ENCODE measurements at places on chromosomes 12 and 14. TPM values are rescaled to one million over a fixed set of nuclear protein-coding genes. Genes with fewer than 3 reads are reported as not detected.

NINJ2 gene
- total RNA-seq, result 5.2 TPM

DPY19L2 gene
- 31.1 TPM for total RNA-seq

SP1 gene
- total RNA-seq, result 28.3 TPM

KLHL33 gene
- 0.67 TPM for total RNA-seq

RASSF9 gene
- 5.3 TPM for total RNA-seq

CPNE6 gene
- not detected for total RNA-seq

AHNAK2 gene
- 1.5 TPM for total RNA-seq

SLC38A6 gene
- total RNA-seq, result 3.0 TPM

CDCA3 gene
- 0.58 TPM for total RNA-seq

DEGS2 gene
- not detected for total RNA-seq

REP15 gene
- 5.0 TPM for total RNA-seq

RAB5B gene
- 112 TPM for total RNA-seq

SIX6 gene
- total RNA-seq, result not detected

LRP1 gene
- 69.0 TPM for total RNA-seq

ANO4 gene
- 0.12 TPM for total RNA-seq

- no peak for DNase-seq
These were observed 6.5 kb downstream of the NECAP1 start for GRCh38 chr12:8088574-8088973.

DNA sequence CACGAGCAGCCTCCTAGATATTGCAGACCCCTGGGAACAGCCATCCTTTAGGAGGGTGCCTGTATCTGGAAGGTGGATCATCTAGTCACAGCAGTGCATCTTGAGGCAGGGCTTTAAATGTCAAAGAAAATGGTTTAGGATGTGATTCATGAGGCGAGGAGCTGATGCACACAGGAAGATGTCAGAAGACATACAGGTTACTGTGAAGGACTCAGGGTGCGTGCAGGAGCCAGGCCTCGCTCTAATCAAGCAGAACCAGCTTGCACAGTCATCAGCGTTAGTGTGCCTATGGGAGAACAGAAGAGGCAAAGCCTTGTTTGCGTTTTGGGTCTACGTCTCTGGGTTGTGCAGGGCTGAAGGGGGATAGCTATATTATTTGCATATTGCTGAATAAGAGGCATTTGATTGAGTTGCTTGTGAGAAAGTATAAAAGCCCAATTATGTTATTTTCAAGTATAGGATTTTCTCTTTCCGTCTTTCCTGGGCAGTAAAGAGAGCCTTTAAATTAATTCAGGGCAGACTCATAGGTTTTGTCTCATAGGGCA, 77.3 kb upstream of the RPH3A start:
- no peak for DNase-seq

GRCh38 chr14:104512771-104513640, 66.6 kb upstream of the C14orf180 start:
- no peak for DNase-seq

DNA sequence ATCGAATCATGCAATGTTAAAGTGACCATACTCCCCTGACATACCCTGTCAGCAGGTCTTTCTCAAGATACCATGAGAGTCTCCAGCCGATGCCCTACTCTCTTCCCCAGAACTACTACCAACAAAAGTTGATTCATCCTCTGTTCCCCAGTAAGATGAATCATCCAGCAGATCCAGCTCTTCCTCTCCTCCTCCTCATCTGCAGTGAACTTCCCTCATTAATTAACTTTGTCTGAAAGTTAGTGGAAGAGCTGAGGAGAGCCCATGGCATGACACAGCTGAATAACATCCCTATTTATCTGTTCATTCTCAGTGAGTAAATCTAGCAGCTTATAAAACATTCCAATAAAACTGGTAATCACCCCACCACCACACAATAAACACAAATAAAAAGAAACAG, 213.4 kb downstream of the EGLN3 start:
- DNase-seq, result no peak

DNA sequence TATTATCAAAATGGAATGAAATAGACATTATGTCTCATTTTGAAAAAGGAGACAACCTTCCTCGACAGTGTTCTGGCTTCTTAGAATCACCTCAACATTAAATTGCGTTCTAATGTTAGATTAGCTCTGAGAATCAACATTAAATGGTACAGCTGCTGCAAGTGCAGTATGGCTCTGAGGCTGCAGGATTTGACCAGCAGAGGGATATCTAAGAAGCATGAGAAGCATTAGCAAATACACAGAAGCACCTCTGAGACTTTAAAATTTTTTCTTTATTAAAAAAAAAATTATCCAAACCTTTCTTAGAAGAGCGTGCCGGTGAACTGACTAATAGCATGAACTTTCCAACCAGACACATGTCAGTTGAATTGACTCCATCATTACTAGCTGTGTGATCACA, 253.4 kb upstream of the LRIG3 start:
- DNase-seq, result no peak

- no peak for DNase-seq
These were observed 13.9 kb upstream of the ERC1 start for GRCh38 chr12:977156-977555.

DNA sequence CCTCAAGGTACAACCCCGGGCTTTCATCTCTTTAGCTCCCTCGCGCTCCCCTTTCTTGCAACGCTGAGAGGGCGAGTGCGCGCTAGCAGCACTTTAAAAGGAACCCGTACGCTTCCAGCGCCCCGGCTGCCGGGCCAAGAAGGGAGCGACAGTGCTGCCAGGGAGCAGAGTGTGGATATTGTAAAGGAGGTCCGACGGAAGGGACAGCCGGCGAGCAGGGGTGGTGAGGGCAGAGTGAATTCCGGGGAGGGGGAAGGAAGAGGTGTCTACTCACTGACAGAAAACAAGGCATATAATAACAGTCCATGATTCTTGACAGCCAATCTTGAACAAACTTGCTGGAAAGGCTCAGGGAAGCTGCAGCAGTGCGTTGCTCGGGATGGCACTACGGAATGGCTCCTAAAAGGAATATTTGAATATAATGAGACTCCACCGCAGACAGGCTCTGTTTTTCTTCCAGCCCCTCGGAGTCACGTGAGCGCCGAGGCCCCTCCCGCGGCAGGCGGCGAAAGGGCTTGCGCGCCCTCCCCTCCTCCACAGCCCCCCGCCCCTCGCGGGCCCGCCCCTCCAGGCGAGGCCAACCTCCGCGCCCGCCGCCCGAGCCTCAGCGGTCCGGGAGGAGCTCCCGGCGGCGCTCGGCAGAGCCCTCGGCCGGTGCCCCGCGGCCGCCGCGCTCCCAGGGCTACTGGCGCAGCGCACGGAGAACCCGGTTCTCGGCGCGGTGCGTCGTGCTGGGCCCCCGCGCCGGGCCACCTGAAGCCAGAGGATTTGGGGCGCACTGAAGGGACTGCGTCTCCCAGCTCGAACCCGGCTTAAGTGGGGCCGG, 3.4 kb downstream of the BMP4 start:
- DNase-seq, result peak; percentile 92

GRCh38 chr12:46073321-46073720, 82.9 kb upstream of the SCAF11 start:
- no peak for DNase-seq

GRCh38 chr12:90622431-90622830, 332.5 kb downstream of the CCER1 start:
- no peak for DNase-seq

DNA sequence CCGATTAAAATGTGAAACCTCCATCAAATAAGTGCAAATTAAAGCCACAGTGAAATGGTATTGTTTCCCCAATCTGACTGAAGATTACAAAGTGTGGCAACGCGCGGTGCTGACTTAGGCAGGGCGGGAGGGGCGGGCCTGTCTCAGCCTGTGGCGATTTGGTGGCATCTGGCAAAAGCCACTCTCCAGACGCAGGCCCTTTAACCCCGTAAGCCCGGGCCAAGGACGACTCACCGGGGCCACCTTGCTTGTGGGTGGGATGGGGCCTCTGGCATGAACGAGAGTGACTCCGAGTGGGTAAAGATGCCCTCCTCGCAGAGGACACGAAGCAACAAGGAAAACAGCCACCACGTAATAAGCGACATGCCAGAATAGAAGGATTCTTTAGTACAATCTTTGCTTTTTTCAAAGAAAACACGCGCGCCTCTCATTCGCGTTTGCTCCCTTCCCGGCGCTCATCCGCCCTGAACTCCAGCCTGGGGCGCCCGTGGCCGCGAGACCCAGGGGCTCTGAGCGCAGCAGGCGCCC, 815 bp downstream of the DEGS2 start:
- no peak for DNase-seq

- DNase-seq, result no peak
These were observed 205.1 kb downstream of the PTPRO start for GRCh38 chr12:15527201-15528080.

- DNase-seq, result no peak
These were observed 2.7 kb downstream of the SDR9C7 start for GRCh38 chr12:56931474-56931978.

DNA sequence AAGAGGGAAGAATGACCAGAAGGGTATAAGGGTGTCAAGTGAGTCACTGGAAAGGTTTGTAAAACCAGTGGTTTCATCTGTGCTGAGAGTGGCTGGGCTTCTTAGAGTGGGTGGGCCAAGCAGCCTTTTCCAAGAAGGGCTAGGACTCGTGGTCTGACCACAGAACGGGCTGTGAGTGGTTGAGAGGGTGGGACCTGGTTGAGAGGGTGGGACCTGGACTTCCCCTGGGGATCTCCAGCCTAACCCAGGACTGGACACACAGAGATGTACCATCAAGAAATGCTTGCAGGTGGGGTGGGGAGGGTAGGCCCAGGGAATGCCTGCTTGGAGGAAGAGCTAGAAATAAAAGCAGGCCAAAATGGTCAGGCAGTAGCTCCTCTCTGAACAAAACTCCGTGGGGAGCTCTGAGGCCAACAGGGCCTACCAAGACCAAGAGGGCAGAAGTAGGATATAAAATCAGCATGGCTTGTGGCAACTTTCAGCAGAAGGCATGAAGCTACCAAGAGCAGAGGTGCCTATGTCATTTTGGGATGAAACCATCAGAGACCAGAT, 140.5 kb downstream of the FOXN3 start:
- DNase-seq, result no peak

GRCh38 chr14:20802341-20803084, at the start of gene RNASE1:
TSS of gene RNASE1 (minus strand) at chr14:20802844. CDS start at chr14:20802068, 776 bp downstream.
- DNase-seq, result peak; percentile 66

DNA sequence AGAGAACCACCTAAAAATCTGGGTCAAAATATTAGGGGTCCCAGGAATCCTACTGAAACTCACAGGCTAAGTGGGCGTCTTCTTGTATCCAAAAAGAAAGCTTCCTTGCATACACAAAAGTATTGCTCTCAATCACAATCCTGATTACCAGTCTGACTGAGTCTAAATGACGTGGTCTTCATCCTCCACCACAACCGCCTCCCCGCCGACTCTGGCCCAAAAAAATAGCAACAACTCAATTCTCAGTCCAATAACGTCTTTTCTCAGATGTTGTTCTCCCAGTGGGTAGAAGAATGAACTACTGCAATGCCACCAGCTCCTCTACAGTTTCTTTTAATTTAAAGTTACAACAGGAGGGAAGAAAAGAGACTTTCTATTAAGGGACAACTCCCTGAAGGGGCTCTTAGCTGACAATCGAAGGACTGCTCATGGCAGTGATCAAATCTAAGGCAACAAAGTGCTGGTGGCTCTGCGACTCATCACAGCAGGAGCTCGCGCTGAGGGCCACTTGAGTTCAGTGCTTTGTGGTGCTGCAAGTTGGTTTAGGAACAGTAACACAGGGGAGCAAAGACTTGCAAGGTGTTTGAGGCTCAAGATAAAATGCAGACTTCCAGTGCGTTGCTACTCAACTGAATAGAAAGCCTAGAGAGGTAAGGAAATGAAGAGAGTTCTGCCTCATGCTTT, 394.1 kb downstream of the BCAT1 start:
- DNase-seq, result no peak

GRCh38 chr12:57983146-57983857, 41.9 kb downstream of the ATP23 start:
- DNase-seq, result no peak

DNA sequence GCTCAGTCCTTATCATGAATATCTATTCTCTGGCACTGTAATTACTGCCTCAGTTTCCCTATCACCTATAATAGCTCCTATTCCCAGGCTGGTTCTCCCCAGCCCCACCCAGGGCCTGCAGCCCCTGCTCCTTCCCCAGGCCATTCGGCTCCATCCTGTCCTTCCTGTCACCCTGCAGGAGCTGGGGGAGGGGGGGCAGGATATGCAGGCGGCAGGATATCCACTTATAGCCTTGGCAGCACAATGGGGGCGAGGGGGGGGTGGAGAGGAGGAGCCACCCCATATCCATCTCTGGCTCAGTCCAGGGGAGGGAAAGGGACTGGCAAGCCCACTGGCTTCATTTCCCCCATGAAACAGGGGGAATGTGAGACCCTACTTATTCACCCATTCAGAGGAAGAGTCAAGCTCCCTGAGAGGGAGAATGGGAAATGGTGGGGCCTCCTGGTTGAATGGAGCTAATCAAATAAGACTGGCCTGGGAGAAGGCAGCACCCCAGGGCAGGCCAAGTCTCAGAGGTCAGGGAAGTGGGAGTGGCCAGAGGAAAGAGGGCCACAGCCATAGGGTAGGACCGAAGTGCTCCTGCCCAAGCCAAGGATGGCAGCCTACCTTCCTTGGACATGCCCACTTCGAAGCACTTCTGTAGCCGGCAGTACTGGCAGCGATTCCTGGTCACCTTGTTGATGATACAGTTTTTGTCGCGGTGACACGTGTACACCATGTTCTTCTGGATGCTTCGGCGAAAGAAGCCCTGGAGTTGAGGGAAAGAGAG, 7.8 kb upstream of the ITGB7 start:
- peak; percentile 94 for DNase-seq

Data from heart left ventricle (tissue), 16 donors.